ENCODE measurements at places on chromosomes 7 and 10.

DNA sequence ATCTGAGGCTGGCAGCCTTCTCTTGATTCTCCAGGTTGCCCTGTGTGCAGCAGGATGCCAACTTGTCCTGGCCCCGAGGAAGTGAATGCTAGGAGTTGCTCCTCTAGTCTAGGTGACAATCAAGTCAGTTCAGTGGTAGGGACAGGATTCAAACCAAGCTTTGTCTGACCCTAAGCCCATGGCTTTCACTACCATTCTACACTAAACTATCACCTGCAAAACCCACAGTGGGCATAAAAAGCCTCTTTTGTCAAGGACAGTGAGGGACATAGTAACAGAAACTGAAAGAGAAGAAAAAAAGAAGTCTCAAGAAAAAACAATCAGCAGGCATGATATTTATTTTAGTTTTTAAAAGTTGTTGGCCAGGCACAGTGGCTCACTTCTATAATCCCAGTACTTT lies 33.5 kb downstream of the KCNMA1 start:
- DNase-seq = no peak

- DNase-seq = no peak
Observed at GRCh38 chr10:49556723-49557122, 17.8 kb upstream of the ERCC6 start.

- DNase-seq = no peak
Observed at GRCh38 chr10:113097036-113097435, 147.0 kb downstream of the TCF7L2 start.

DNA sequence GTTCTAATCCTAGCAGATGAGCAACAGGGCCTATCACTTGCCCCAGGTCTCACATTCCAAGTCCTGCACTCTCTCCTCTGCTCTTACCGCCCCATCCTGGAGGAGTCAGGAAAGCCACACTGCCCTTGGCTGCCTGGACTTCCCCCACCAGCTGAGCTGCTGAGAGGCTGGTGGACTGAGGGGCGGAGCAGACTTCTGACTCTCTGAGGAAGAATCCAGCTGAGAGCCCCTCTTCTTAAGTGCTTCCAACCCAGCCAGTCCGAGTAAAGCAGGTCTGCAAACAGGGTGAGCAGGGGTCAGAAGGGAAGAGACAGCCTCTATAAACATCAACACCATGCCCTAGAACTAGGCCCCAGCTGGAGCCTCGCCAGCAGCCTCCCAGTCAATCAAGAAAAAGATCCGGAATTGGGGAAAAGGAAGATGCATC lies 92.4 kb upstream of the TMEM72 start:
- DNase-seq = no peak

DNA sequence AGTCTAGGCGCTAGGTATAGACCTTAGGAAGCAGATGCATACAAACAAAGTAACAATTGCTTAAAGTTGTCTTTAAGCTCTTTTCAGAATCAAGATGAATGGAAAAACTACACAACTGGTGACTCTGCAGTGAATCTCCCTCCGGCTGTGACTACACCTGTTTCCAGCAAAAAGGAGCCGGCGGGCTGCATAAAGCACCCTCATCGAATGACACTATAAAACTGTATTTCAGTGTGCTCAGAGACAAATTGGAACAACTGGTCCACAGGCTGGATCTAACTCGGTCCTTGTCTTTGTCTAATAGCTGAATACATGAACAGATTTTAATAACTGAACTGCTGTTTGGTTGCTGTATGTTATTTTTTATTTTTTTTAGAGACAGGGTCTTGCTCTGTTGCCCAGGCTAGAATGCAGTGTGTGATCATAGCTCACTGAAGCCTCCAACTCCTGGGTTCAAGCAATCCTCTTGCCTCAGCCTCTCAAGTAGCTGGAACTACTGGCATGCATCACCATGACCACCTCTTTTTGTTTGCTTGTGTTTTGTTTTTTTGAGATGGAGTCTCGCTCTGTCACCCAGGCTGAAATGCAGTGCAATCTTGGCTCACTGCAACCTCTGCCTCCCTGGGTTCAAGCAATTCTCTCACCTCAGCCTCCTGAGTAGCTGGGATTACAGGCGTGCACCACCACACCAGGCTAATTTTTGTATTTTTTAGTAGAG lies 64.2 kb upstream of the SVIL start:
- no peak for DNase-seq

DNA sequence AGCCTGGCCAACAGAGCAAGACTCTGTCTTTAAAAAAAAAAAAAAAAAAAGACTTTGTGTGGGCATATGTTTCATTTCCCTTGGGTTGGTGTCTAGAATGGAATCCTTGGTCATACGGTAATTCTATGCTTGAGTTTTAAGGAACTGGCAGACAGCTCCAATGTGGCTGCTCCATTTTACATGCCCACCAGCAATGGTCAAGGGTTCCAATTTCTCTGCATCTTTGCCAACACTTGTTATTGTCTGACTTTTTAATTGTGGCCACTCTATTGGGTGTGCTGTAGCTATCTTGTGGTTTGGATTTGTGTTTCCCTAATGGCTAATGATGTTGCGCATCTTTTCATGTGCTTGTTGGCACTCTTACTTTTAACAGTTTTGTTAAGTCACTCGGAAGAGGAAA lies 57.6 kb downstream of the BRI3 start:
- no peak for DNase-seq

GRCh38 chr10:127577376-127578258 lies 28.5 kb downstream of the NPS start:
- no peak for DNase-seq

DNA sequence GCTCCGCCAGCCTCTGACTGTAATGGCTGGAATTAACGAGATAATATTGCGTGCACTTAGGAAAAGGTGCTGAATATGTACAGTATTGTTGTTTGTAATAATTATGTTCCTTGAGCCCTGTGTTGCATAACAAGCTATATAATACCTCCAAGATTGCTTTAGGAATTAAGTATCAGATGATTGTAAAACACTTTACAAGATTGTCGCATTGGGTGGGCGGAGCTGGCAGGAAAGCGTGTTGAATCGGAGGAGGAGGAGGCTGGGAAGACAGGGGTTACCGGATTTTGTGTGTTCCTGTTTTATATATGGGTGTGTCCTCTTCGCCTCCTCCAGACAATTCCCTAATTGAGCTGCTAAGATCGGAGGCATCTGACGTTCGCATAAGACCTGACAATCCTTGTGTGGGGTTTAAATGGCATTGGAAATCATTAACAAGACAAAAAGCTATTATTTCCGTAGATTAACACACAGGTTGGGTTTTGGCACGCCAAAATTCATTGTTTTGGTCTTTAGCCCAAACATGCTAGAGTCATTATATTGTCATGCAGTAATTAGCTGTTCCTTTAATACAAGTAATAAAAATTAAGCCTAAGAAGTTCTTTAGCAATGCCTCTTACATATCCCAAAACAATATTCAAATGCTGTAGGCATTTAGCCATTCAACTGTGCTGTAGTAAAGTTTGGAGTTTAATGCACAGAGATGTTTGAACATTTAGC lies 192.9 kb upstream of the SH2B2 start:
- no peak for DNase-seq

GRCh38 chr10:113498997-113499396 lies 53.9 kb upstream of the HABP2 start:
- DNase-seq = no peak

GRCh38 chr7:101557978-101558741 lies 70.9 kb downstream of the MYL10 start:
- DNase-seq = no peak

DNA sequence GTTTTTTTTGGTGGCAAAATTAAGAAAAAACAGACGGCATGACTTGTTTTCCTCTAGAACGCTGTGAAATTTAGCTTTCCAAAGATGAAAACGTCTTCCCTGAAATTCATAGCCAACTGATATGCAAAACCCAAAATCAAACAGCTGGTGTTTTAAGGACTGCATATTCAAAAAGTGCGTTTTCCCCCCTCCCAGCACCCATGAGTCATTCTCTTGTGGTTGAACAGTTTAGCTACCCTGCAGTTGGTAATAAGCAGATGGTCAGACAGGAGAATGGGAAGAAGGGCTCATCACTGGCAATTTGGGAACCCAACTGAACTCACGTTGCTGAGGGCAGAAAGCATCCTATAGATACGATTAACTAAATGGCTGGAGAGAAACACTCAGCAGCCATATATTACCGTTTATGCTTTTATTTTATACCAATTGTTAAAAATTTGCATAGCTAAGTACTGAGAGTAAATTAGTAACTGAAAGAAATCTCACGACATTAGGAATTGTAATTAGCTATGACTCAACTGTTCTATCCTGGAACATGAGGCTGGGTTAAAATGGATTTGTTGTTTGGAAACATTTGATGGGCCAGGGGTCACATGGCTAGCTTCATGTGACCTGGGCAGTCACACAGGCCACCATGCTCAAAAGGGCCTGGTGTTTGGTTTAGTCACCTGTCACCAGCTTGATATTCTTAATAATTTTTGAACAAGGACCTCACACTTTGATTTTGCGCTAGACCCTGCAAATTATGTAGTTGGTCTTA lies 343.1 kb downstream of the PHTF2 start:
- DNase-seq = no peak

DNA sequence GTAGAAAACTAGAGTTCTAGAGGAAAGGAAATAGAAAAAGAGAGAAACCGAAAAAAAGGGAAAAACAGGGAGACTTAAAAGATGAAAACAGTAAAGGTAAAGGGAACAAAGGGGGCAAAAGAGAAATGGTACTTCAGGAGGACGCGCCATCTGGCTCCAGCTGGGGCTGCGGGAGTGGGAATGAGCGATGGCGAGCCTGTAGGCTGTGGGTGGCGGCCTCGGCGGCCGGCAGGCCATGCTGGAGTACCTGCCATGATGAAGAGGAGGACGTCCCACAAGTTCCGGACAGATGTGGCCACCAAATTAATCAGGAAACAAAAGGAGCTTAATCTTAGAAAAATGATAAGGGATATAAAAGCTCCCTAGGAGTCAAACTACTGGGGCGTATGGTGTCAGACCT lies 21.7 kb upstream of the PHYH start:
- DNase-seq = no peak

- DNase-seq = no peak
Observed at GRCh38 chr7:107118109-107118900, 50.5 kb upstream of the HBP1 start.

- no peak for DNase-seq
Observed at GRCh38 chr10:74634995-74635536, 191.3 kb upstream of the KAT6B start.

DNA sequence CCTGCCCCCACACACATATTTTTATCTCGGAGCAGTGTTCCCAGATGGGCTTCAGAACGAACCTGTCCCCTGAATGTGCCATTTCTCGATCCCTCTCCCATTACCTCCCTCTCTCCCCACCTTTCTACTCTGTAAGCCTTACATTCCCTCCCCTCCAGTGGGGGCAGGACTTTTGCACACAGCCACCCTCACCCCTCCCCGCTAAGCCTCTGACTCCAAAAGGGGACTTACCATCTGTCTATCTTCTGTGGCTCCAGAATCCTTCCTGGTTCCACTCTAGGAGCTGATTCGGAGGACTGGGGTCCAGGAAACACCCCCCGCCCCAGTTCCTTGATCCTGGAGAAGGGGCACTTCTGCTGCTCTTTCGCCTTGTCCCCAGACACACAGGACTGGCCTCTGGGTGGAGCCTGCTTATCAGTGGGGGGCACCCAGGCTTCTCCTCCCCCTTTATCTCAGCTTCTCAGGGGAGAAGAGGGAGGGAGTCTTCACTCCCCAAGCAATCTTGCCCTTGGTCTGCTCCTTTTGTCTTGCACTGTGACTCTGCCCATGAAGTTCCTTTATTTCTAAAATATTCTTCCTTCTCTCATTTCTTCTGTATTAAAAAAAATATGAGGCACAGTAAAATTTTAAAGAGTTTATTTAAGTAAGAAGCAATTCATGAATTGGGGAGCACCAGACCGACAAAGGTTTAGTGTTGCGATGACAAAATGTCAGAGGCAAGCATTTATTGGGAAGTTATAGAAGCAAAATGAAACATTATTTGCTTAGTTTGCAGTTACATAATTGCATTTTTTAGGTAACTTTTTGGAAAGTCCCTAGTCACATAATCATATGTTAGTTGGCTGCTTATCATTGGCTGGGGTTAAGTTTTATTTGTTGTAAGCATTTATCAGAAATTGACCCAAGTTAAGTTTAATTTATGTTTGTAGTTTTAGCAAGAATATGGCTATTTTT lies at the start of gene KEL:
Gene KEL, minus strand, starts transcription at position 391 of the 954 bp plus-strand sequence. Its CDS starts 157 bp downstream, at position 234.
- no peak for DNase-seq

- peak; percentile 6 for DNase-seq
Observed at GRCh38 chr10:29689001-29689400, 54.2 kb upstream of the SVIL start.

DNA sequence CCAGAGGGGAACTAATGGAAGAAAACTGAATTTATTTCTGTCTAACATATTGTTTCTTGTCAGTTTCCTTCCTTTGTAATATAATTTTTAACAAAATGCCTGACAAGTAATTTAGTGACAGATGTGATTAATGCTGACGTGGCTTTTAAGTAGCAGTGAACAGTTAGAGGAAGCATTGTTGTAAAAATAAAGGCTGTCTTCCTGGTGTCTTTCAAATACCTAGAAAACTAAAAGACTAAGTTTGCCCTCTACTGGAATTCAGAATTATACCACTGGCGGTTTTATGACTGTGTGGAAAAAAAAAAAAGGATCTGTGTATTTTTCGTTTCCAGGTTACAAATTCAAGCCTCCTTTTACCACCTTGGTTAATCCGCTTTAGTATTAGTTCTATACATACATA lies 217.1 kb upstream of the DPP6 start:
- DNase-seq = no peak

- DNase-seq = peak; percentile 7
Observed at GRCh38 chr7:130695840-130696239, 9.5 kb upstream of the TSGA13 start.

- DNase-seq = no peak
Observed at GRCh38 chr10:110994406-110995086, 75.1 kb downstream of the SHOC2 start.

DNA sequence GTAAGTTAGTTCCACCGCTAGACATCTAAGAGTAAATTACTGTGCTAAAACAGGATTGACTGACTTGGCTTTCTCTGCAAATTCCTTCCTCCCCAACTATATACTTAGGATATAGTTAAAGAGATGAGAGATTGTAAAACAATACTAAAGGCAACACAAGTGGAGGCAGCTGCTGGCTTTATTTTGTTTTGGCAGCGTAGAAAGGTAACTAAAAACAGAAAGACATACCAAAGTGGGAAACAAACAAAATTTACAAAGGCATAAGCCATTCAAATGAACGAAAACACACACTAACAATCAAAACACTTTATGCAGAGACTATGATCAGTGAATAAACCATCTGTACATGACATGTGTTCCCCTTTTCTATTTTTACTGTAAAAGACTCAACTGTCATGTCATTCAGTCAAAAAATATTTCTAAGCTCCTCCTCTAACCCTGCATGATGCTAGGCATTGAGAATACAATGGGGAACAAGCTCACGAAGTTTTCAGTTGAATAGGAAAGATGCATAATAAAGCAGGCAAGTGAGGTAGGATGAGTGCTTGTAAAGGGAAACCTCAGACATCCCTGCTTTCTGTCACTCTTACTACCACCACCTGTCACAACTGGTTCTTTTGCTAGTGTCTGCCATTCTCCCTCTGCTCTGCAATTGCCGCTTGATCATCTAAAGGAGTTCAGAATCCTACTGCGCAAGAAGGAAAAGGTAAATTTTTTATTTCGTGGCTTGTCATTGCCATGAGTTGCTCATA lies 64.2 kb upstream of the COL1A2 start:
- no peak for DNase-seq

Measured in AML-193 (cell line).